ENCODE measurements at places on chromosomes 16 and 17.

DNA sequence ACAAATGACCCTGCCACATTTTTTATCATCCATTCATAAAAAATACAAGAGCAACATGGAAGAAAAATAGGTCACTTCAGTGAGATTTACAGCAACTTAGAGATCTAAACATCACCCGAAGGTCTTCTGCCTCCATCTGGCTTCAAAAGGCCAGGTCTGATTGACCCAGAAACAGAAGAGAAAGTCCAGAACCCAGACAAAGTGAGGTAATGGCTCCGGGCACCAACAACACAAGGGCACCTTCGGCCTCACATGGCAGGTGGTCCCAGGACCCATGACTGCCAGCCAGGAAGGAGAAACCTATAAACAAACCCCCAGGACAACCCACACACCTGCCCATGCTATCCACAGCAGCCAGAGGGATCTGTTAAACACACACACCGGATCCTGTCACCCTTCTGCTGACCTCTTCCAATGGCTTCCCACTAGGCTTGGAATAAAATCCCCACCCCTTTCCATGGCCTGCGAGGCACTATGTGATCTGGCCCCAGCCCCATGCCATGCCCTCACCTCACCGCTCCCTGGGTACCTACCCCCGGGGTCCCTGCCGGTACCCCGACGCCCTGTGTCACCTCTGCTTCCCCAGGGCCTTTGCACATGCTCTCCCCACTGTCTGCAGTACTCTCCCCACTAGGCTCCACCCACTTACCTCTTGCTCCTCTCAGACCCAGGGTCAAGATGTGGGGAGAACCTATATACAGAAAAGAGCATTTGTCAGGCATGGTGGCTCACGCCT is 149.1 kb downstream of the ZNF423 start:
- no peak for DNase-seq

DNA sequence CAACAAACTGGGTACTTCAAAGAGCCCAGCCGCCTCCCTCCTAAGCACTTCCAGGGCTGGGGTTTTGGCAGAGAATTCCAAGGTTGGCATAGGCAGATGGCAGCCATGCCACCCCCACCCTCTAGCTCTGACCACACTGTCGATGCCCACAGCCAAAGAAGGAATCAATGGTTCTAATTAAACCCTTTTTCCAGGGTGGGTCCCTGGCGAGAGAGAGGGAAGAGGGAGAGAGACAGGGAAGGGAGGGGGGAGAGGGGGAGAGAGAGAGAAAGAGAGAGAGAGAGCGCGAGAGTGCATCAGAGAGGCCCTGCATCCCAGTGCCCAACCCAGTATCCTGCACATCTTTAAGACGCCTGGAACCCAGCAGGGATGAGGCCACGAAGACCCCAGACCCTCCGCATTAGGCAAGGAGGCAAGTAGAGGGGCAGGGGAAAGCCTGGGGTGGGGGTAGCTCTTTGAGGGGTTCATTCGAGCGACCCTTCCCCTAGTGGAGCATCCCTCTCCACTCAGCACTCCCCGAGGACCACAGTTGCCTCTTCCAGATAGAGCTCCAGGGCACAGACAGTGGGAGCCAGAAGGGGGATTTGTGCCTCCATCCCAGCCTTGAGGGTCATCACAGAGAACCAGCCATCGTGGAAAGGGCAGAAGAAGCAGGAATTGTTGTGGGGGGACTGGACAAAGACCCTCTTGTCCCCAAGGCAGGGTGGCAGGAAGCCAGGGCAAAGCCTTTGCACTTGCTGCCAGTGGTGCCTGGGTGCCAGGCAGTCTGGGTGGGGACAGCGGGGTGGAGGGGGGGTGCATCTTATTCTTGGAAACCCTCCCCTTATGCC is 2.6 kb downstream of the SRCIN1 start:
- DNase-seq, result no peak

DNA sequence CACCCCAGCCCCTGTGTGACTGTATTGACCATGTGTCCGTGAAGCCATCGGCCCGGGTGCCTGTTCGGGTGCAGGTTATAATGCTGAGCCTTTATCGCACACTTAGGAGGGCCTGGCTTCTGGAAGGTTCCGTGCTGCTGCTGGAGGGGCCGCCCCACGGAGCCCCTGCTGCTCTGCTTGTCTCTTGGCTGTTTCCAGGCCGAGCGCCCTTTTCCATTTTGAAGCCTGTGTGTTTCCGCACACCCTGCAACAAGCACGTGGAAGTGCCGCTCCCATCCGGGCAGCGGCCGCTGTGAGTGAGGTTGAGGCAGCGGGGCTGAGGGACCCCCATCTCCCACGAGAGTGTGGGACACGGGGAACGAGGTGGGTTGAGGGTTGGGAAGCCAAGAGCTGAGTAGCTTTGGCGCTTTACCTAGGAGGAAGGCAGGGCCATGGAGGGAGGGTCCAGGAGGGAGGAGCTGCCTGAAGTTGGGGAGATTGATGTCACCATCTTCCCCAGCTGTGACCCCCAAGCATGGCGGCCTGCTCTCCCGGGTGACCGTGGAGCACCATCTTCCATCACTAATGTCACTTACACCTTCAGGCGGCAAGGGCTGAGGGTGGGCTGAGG is 200.1 kb upstream of the GSE1 start:
- DNase-seq, result no peak

GRCh38 chr17:12352127-12352526 is 313.6 kb upstream of the MYOCD start:
- no peak for DNase-seq

DNA sequence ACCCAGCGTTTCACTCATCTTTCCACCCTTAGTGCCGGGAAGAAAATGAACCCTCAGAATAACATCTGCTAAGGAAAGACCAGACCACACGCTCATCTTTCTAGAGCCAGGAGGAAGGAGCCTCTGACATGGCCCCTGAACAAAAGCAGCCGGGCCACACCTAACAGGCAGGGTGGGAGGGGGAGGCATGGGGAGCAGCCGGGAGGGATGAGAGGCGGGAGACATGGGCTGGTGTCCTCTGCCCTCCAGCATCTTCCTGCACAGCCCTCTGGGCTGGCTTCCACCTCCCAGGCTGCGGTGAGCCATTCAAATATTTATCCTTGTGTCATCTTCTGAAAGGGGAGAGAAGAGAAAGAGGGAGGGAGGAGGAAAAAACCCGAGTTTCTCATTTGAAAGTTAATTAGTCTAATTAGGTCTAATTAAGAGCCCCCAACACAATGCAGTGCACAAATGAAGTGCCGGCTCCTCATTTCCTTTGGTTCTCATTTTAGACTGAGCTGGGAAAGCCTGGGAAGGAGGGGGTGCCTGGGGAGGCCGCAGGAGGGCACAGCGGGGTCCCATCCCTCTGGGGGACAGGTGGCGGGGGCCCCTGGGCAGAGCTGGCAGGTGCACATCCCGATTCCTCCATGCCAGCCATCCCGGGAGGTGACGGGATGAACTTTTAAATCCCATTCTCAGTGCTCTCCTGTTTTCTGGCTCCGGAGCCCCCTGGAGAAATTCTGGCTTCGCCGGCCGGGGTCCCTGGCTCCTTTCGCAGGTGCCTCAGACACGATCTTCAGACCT is 90.5 kb downstream of the ENGASE start:
- no peak for DNase-seq

DNA sequence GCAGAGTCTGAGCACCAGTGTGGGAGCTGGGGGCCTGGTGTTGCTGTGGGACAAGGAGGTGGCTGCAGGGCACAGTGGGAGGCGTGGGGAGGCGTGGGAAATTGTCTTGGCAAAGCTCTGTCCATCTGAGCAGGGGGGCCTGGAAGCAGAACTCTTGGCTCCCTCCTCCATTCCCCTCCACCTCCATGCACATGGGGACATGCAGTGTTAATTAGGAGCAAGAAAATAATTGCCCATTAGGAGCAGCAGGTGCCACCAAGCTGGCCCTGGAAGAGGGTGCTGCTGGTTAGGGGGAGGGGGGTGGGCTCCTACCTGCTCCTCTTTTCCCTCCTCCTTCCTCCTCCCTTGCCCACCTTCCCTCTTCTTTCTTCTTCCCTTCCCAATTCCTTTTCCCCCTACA is 4.5 kb downstream of the TTYH2 start:
- DNase-seq, result no peak

DNA sequence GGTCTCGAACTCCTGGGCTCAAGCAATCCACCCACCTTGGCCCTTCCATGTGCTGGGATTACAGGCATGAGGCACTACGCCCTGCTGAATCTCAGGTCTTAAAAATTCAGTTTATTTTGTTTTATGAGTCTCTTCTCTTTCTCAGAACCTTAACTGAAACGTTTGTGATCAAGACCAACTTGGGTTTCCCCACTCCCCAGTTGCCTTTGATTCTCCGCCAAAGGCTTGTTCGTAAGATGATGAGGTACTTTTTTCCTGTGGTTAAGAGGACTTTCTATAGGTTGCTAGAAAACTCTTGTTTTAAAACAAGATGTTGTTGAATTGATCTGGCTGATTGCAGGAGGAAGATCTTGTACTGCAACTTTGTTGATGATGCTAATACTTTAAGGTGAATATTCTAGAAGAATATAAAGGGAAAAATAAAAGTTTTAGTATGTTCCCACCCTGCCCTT is 11.7 kb downstream of the ABCC1 start:
- peak; percentile 47 for DNase-seq

GRCh38 chr16:84790301-84790700 is 29.5 kb upstream of the CRISPLD2 start:
- no peak for DNase-seq

GRCh38 chr17:49963626-49964302 is 5.2 kb upstream of the DLX4 start:
- no peak for DNase-seq

DNA sequence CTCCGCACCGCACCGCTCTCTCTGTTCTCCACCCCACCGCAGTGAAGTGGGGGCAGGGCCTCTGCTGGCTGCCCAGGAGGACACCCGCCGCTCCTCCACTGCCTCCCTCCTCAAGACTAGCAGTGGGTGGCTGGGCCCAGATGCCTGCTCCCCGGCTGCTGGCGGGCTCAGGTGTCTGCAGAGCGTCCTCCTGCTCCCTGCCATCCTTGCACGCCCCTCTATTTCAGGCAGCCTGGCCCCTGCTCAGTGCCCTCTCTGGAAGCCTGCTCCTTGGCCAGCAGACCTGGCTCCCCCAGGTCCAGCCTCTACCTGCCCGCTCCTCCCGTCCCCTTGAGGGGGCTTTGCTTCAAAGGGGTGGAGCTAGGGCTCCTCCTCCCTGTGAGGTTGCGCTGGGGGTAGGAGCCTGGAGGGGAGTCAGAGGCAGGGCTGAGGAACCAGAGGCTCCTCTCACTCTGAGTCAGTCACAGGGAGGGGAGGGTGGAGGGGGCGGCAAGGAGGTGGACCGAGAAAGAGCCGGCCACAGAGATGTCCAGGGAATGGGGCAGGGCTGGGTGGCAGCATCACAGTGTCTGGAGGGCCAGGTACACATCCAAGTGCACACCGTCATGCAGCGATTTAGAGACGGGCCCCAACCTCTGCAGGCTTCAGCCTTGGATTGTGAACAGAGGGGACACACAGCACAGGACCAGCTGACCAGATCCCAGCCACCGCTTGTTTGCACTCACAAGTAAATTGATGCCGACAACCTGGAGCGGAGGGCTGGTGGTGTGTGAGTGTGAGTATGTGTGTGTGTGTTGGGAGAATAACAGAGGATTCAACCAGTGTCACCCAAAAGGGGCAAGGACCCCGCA is 9.8 kb upstream of the TMEM92 start:
- no peak for DNase-seq

- no peak for DNase-seq
Measured at GRCh38 chr17:79093270-79093669, 18.6 kb downstream of the ENGASE start.

- no peak for DNase-seq
Measured at GRCh38 chr16:77335652-77336234, 99.1 kb downstream of the ADAMTS18 start.

GRCh38 chr16:35147556-35148504 is 1688.4 kb downstream of the TP53TG3F start:
- DNase-seq, result no peak

GRCh38 chr17:64328036-64328858 is 62.4 kb downstream of the PECAM1 start:
- no peak for DNase-seq
